ENCODE measurements at places on chromosomes 2 and 18.
A peak's percentile ranks its signal among the peaks of the same experiment; 100 is the strongest.

DNA sequence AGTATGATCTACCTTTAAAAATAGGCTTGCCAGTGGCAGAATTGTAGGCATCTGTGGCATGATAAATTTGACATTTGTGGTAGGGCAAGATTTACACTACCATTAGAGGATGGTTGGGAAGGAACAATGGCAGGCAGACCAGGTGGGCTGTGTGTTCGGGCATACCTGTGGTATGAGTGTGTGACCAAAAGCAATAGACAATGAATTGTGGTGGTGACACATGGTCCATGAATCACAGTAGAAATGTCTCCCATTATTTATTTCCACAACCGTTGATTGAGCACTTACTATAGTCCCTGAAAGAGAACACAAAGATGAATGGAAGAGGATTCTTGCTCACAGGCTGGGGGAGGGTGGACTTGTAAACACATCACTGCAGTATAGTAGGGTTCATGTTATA, 29.9 kb upstream of the RUFY4 start:
- peak; percentile 70 for DNase-seq

DNA sequence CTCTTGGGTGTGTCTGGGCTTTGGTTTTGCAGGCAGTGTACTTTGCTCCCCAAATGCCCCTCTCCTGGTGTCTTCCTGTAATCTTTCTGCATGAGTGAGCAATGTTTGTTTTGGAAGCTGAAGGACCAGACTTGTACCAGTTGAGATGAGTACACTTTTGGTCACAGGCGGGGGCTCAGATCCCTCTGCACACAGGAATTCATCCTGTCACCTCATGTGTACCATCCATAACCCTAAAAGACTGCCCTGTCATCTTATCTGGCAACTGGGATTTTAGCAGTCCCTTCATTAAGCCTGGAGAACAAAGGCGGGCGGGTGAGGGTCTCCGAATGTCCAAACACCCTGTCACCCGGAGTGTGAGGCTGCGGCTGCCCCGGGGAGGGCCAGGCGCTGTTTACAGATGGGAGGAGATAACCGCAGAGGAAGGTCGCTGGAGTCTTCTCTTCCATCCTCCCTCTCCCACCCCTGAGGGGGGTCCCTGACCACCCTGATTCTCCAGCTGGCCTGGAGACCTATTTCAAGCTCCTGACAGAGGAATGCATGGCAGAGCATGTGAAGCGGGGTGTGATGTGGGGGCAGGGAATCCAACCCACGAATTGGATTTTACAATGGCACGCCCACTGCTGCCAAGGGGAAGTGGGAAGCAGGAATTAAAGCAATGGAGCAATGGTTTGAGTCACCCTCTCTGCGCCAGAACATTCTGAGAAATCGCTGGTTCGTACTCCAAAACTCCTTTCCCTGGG, 158.2 kb upstream of the MYCN start:
- DNase-seq = peak; percentile 27

- peak; percentile 55 for DNase-seq
These were observed 34.7 kb downstream of the LPIN2 start for GRCh38 chr18:2978208-2978607.

DNA sequence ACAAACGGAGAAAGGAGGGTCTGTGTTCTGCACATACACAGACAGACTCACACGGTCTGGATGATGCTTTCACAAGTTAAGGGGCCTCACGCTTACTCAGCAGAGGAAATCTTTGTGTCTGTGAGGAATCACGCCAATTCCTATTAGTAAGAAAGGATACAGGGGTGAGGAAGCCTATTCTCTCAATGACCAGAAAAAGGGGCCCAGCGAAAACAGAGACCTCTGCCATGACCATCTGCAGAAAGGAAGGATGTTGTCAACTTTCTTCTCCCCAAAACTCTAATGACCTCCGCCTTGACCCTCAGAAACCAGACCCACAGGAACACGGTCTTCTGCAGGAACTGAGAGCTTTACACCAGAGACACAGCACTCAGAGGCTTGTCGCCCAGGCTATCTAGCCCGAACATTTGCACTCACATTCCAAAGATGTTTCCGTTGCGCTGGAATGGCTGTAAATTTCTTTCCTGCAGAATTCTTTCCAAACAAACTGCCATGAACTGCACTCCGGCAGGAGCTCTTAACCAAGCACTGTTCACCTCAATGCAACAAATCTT, 186.3 kb downstream of the TCF4 start:
- DNase-seq = peak; percentile 95

DNA sequence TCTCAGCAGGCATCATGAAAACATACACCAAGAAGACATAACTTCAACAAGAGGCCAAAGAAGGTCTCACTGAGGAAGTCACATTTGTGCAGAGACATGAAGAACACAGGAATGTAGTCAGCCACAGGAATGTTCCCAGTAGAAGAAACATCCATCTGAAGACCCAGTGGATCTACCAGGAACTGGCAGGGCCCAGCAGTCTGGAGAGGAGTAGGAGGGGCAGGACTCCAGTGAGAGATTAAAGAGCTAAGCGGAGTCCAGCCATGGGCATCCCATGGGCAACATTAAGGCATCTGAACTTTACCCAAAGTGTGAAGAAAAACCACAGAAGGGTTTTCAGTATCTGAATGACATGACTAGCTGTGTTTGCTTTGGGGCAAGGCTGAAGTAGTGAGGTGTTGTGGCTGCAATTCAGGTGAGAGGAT, 103.1 kb downstream of the UPP2 start:
- DNase-seq = peak; percentile 31

DNA sequence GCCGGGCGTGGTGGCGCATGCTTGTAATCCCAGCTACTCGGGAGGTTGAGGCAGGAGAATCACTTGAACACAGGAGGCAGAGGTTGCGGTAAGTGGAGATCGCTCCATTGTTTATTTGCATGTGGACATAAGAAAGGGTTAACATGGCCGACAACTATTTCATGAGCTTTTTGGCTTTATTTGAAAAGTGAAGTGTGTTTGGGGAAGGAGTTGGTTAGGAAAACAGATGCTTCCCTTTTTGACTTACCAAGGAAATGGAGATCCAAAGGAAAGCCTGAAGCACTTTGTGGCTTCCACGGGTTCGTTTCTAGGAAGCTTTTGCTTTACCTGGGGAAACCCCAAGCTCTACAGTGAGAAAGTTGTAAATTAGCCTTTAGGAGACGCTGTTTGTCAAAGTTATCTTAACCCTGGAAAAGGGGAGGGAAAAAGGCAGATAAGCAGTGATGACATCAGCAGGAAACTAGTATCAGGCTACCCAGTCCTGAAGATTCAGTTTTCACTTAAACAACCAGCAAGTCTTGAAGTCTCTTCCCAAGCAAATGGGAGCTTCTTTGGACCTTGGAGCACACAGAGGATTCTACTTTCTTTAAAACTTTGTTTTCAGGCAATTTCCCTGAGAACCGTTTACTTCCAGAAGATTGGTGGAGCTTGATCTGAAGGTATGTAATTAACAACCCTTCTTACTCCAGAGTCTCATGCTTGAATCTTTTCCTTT, at the start of gene CASP10:
Gene CASP10, plus strand, starts transcription at position 492 of the 715 bp plus-strand sequence. CDS start 2,637 bp downstream, outside the sequence.
- DNase-seq = peak; percentile 31

GRCh38 chr18:79926715-79927606, 24.5 kb downstream of the SLC66A2 start:
- no peak for DNase-seq

DNA sequence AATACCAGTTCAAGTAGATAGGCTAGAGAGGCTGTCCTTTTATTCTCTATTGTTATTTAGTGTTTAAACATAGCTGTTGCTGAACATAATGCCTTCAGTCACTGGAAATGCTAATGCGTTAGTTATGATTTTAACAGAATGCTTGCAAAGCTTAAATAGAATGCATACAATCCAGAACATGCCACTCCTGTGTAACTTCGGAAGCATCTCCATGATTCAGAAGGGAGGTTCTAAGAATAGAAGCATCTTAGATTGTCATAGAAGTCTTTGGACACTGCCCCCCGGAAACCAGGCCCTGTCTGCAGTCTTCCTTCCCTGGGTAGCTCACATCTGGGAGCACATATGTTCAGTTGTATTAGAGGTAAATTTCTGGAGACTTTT, 73.2 kb downstream of the ZNF532 start:
- peak; percentile 26 for DNase-seq

DNA sequence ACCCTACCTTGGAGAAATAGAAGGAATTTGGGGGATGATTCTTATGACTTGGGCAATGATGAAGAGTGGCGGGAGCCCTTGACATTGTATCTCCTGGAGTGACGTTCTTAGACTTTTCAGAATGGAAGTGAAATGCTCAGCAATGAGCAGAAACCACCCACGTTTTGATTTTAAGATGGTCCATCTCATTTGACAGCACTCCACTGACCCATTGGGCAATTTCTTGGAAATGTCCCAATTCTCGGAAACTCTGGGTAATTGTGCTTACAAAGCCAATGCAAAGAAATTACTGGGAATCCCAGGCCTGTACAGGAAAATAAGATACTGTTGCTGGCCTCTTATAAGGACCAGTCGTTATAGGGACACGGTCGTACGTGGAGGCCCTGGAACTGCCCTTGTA, 170.0 kb upstream of the COPS8 start:
- no peak for DNase-seq

DNA sequence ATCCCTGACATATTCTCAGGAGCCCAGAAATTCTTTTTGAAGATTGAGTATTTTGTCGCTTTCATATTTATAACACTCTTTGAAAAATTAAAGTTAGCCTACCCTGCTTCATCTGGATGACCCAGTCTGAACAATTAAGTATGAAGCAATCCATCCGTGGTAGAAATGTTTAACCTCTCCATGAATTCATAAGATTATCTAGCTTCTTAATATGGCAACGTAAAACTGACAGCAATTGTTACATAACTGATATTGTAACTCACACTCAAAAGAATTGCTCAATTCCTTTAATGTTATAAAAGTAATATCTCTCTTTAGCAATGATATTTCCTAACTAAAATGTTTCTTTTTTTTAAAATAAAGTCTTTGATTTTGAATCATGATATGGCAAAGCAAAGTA, 7.2 kb upstream of the ABCA12 start:
- DNase-seq = no peak

DNA sequence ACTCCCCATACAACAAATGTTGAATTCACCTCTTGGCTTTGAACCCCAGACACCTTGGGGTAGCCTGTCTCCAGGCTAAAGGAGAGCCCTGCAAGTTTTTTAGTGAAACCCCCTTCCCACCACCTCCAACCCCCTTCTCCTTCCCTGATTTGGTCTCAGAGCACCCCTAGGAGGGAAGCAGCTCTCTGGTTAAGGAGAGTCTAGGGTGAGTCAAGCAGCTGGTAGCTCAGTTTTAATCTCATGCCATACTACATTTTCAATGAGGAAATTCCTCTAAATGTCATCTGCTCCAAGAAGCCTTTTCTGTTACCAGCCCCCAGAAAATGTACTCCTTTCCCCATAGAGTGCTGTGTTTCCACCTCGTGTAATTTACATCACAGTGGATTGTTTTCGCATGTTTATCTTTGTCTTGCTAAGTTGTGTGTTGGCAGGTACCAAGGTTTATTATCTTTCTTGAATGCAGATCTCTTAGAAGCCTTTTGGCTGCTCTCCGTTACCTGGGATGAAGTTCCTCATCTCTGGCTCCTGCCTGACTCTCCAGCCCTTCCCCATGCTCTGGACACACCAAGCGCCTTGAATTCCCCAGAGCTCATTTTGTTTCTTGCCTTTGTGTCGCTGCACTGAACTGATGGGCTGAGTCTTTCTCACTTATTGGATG, 82.2 kb downstream of the ASAP2 start:
- DNase-seq = peak; percentile 57

DNA sequence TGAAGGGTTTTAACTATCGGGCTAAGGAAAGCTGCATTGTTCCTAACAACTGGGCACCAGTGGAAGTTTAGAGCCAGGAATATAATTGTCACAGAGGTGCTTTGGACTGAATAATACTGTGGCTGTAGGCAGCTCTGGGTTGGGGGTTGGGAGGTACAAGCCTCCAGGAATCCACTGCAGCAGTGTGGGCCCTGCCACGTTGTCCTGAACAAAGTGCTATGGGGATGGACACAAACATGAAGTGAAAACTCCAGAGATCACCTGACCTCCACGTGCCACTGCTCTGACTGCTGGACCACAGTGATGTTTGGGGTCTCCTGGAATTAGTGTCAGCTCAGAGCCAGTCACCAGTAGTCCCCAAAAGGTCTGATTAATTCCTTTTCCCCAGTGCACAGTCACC, 110.9 kb downstream of the BCL2 start:
- DNase-seq = no peak

DNA sequence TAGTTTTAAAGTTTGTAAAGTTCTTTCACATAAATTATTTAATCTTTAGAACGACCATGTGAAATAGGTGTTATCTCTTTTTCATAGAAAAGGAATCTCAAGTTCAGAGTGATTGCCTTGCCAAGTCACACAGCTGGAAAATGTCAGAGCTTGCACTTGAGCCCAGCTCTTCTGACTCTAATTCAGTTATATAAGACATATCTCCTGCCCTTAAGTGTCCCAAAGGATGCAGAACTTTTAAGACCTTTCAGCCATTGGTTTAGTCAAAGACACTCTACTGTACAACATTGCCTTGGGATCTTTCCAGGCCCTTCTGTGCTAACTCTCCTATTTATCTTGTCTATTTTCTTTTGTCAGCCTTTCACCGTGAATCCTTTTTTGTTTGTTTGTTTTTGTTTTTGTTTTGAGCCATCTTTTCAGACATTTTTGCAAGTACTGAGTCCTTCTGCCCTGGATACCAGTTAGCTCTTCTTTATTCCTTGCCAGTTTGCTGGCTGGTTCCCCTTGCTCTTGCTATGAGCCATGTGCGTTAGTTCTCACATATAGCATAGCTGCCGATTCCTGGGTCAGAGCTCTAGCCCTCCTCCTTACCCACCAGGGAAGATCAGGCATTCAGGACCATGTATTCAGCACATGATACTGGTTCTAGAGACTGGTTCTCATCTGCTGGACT, 160.0 kb upstream of the MYO3B start:
- DNase-seq = no peak

GRCh38 chr2:179646173-179646769, 215.1 kb downstream of the ZNF385B start:
- DNase-seq = no peak

- DNase-seq = no peak
These were observed 168.3 kb upstream of the VRK2 start for GRCh38 chr2:57878171-57878865.

DNA sequence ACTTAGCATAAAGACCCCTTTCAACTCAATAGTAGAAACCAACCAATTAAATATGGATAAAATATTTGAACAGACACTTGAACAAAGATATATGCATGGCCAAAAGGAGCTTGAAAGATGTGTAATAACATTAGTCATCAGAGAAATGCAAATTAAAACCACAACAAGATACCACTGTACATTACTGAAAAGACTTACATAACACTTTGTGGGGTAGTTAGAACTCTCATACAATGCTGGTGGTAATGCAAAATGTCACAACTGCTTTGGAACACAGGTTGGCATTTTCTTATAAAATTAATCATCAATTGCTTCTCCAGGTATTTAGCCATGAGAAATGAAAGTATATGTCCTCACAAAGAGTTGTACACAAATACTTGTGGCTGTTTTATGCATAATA, 60.7 kb downstream of the TTC27 start:
- DNase-seq = peak; percentile 74

DNA sequence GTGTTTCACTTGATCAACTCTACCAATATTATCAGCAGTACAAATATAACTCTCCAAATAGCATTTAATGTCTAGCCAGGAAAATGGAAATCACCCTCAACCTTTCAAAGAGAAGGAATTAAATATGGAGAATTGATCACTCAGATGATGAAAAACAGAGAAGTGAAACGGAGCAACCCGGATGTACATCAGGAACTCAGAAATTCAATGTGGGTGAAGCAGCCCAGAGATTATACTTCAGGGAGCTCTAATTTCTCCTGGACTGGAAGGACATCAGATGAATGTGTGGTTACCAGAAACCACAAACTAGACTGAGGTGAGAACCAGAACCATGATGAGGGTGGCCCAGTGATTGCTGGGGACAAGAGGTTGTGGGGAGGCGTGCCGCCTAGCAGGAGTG, 35.5 kb upstream of the COBLL1 start:
- DNase-seq = no peak

Measured in fibroblast of skin of right biceps (primary cell).